ENCODE measurements at places on chromosomes 6 and 20.

DNA sequence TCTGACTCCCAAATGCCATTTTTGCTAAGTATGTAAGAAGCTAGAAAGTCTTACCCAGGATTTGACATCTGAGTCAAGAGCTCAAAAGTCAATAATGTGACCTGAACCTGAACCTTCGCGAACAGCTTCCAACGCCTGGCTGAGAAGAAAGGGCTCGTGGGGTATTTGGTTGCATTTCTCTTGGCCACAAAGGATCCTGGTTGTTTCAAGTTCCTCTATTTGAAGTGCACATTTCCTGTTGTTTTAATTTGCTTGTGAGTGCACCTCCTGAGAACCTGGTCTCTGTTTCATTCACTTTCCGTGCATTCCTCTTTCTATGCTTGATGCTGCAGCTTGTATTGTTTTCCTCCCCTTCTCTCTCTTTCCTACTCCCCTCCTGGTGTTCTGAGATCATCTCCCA, 212.5 kb downstream of the FOXA2 start:
- no peak for DNase-seq

DNA sequence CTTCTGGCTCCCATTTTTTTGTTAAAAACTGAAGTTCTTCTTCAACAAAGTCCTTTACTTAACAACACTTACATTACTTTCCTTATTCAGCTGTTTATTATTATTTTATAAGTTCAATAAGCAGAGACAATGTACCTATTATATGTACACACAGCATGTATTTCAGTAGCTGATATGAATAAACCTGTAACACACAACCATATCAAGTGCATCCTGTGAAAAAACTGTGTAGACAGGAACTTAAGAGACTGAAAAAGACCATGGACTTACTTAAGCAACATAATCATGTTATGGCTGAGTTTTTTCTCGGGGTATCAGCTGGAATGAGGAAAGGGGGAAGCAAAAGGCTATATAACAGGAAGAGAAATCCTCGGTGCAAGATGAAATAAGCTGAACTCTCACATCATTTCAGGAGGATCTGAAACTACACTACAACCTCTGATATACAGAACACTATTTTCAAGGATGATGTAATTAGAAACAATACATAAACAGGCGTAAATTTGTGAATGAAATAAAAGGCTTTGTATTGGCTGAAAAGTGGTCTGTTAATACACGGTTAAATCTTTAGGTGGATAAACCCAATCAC, 70.9 kb downstream of the REV3L start:
- no peak for DNase-seq

DNA sequence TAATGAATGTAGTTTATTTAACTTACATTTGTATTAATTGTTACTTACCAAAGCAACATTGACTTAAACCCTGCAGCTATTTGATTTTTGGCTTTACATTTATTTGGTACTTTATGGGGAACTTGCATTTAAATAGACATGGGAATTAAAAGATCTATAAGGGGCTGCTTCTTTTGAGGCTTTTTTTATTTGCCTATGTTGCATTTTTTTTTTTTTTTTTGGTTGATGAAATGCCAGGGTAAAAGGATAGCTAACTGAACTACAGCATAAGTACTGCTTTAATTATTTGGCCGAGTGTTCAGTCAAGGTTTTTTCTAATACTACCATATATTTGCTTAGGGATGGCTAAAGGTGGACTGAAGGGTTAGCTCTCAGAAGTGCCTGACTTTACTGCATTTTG, 62.5 kb upstream of the CDH4 start:
- no peak for DNase-seq

DNA sequence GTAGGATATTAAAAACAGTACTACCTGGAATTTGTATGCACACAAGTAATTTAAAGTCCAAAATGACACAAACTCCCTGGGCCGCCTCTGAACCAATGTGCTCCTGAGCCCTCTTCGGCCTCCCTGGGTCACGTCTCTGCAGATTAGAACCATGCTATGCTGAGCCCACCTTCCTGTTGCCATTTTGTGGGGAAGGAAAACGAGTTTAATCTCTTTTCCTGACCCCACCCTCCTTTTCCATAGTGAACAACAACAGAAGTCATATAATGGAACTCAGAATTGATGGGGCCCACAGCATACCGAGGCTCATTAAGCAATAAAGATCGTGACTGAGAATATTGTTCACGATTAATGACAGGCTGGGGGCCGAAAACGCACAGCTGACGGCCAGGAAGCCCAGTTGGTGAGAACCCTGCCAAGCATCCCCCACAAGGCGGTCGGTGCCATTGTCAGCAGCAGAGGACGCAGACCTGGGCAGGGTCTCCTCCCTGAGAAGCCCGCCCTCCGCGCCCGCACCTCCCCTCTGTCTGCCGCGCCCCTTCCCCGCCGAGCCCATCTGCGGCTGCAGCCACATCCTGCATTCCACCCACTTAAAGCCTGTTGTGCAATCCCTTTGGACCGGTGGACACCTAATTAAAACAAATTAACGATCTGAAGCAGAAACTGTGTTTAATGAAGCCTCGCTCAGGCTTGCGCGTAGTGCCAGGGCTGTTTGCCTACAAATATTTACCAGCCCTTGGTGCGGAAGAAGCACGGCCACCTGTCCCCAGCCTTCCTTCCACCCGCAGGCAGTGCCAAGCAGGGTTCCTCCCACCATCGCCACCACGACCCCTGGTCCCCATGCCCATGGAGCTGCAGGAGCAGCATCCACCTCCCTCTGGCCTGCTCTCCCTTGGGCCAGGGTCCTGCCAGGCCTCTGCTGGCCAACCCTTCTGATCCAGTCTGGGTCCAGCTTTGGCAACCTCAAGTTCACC, 68.1 kb downstream of the DLL1 start:
- no peak for DNase-seq

DNA sequence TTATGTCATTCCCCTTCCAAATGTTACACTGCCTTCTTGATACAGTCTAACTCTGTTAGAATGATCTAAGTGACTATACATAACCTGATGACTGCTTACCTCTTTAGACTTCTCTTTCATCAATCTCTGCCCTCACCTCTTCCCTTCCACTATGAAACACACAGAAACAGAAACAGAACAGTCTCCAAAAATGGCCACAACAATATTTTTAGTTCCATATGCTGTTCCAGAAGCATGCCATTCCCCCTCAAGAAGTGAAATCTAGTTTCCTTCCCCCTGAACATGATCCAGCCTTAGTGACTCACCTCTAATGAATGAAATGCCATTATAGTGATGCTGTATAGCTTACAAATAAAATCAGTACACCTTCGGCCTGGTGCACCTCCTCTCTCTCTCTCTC, 229.3 kb upstream of the TENT5A start:
- no peak for DNase-seq

- DNase-seq = peak; percentile 66
These were observed 6.2 kb downstream of the JPH2 start for GRCh38 chr20:44180814-44181213.

DNA sequence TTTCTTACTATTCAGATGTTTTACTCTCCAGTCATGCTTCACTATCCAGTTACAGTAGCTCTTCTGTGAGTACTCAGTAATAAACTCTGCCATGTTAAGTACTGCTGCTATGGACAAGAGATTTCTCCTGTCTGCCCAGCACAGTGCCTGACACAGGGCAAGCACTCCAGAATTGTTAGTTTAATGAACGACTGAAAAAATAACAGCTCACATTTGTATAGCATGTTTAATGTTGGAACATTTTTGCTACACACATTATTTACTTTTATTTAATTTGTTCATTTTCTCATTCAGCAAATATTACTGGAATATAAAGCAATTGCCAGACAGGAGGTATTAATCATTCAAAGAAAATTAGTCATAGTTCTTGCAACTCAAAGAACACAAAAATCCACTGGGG, 142.6 kb upstream of the HMGN3 start:
- DNase-seq = no peak

DNA sequence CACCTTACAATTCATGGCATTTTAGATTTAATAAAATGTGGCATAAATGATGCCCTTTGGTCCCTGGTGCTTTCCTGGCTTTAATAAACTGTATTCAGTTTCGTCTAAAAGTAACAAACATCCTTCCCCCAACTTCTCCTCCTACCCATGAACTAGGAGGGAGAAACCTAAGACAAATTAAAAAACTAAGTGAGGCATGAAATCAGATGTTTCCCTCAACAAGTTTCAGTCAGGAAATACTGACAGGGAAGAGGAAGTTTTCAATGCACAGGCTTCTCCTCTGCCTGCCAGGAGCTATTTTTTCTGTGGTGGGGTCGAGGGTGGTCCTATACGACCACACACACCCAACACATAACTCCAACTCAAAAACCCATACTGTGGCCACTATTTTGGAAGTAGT, 10.0 kb downstream of the HBS1L start:
- no peak for DNase-seq

DNA sequence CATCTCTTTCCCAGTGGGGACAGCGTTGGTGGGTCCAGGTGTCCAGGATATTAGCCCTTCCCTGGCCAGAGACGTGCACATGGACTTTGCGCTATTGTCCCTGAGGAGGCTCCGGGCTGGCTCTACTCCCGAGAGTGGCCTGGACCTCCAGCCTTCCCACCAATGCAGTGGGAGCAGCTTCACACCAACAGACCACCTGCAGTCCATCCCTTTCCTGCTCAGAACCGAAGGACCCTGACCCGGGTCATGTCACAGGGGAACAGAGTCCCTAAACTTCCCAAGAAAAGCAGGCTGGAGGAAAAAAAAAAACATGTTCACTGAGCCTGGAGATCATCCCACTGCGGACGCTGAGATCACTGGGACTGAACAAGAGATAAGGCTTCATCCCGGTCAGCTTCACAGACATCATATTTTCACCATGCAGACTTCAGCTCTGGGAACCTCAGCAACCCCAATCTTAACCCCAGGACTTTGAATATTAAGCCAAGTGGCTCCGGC, 18.3 kb downstream of the ZMYND8 start:
- peak; percentile 56 for DNase-seq

- no peak for DNase-seq
These were observed 17.4 kb downstream of the MDFI start for GRCh38 chr6:41655646-41656001.

DNA sequence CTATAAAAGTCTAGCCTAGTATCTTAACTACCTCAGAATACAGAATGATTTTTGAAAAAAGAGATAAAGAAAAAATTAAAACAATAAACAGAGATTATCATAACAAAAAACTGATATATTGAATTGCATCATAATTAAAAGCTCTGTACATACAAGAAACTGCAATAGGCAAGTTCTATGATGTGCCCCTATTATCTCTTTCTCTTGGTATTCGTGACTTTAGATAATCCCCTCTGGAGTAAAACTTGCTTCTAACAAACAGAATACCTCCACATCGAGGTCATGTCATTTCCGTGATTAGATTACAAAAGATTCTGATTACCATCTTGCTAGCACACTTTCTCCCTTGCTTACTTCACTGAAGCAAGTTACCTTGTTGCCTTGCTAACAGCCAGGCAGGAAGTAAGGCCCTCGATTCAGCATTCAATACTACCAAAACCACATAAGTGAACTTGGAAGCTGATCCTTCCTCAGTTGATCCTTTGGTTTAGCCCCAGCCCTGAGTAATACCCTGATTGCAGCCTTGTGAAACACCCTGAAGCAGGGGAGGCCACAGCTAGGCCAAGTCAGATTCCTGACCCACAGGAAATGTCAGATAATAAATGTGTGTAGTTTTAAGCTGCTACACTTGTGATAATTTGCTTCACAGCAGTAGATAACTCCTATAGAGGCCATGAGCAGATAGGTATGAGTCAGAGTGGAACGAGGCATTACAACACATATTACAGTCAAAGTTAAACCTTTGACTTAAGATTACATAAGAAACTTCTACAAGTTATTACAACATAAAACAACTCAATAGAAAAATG, 53.7 kb upstream of the TMX4 start:
- no peak for DNase-seq

DNA sequence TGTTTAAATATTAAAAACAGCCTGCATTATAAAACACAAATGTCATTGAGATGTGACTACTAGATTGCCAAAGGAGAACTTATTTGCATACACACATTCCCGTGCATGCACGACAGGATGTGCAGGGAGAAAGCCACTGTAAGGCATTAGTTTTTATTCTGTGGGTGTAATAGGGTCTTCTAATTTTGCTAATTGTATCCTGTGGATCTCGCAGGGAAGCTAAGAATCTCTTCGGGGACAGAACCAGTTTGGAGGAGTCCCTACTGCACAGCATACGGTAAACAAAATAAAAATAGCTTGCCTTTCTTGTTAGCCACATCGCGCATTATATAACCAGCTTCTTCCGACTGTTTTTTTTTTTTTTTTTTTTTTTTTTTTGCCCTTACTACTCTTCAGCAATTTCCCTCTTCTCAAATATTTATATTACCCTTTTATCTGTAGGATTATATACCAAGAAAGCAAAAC, 2.0 kb downstream of the ATXN1 start:
- DNase-seq = no peak

- DNase-seq = no peak
These were observed 94.8 kb upstream of the MYL9 start for GRCh38 chr20:36446557-36446956.

DNA sequence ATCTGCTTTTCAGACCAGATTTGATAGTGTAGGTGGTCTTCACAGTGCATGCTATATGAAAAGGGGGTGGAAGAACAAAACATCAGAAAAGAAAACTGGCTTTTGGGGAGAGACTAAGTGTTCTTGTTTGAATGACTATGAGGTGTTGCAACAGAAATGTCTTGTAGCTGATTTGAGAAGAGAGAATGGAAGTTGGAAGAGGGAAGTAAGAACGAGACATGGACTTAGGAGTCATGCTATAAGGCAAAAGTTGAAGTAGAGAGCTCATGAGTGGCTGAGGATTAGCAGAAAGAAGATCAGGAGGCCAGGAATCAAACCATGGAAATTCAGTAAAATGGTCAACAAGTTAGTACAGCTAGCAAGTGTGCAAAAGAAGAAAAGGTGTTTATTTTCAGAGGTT, 32.1 kb downstream of the FNDC1 start:
- no peak for DNase-seq

- DNase-seq = no peak
These were observed 618.5 kb downstream of the C6orf118 start for GRCh38 chr6:164690702-164691500.

- DNase-seq = no peak
These were observed 38.4 kb downstream of the AKAP7 start for GRCh38 chr6:131173680-131174079.

- no peak for DNase-seq
These were observed 44.6 kb upstream of the SEC63 start for GRCh38 chr6:108002365-108003221.

DNA sequence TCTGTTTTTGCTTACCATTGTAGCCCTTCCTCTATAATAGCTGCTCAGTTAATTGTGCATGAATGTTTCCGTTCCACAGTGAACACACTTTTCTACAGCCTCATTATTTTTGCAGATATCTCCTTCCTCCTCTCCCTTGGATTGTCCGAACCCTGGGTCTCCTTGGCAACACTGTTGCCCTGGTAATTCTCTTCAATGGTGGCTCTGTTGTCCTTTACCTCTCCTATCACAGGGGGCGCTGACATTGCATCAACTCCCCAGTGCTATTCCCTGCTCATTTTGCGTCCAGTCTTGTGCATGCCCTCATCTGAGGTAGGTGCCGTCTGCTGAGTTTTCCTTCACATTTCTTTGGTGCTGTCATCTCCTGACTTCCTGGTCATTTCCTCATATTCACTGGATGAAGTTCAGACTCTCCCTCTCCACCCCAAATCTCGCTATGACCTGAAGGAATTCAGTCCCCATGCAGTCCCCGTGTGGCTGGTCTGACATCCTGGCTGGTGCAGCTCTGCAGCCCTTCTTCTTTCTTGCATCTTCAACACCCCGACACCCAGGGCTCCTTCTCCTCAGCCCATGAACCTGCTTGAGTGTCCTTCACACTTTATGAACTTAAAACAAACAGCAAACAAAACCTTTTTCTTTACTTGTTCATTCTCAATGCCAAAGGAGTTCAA, 21.1 kb downstream of the PHACTR2 start:
- DNase-seq = no peak

- no peak for DNase-seq
These were observed 1.4 kb downstream of the FBXL4 start for GRCh38 chr6:98946266-98946878.
